ENCODE measurements at places on chromosomes 2 and 18.

- no peak for DNase-seq
Observed at GRCh38 chr2:102273619-102274211, 37.6 kb upstream of the IL1RL1 start.

GRCh38 chr2:187354661-187355060 is 93.4 kb downstream of the CALCRL start:
- no peak for DNase-seq

GRCh38 chr2:8487461-8487932 is 194.4 kb upstream of the ID2 start:
- no peak for DNase-seq

- DNase-seq: no peak
Observed at GRCh38 chr2:10003206-10004125, 39.9 kb upstream of the KLF11 start.

DNA sequence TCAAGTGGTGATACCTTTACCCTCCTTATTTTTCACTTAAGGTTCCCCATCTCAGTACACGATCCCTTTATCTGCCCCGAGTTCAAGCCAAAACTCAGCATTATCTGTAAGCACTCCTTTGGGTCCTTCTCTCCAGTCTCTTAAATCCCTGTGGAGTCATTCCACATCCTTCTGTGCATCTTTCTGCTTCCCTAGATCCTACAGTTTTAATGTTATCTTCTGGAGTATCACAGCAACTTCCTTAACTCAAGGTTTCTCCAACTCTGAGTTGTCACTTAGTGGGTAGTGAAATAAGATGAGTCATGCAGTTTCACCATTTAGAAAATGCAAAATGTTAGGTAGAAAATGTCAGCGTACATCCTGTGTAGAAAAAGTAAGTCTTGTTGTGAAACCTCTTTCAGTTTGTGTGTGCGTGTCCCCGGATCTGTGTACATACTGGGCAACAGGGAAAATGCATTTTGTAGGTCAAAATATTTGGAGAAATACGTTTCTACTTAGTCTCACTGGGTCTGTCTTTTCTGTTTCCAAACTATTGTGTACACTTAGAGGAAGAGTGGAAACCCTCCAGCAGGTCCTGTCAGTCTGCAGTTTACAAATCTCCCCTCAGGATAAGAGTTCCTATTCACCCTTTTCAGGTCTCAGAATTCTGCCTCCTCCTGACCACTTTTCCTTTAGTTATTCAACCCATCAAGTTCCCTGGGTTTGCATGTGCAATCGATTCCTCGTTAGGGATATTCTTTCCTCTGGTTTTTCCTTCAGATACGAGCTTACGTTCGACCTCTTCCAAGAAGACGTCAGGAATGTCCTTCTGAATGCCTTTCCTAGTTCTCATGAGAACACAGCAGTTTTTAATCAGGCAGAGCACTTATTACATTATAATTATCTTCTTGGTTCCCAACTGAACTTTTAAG is 154.8 kb downstream of the TGIF1 start:
- no peak for DNase-seq

- no peak for DNase-seq
Observed at GRCh38 chr2:217366266-217366895, 506.5 kb upstream of the TNP1 start.

DNA sequence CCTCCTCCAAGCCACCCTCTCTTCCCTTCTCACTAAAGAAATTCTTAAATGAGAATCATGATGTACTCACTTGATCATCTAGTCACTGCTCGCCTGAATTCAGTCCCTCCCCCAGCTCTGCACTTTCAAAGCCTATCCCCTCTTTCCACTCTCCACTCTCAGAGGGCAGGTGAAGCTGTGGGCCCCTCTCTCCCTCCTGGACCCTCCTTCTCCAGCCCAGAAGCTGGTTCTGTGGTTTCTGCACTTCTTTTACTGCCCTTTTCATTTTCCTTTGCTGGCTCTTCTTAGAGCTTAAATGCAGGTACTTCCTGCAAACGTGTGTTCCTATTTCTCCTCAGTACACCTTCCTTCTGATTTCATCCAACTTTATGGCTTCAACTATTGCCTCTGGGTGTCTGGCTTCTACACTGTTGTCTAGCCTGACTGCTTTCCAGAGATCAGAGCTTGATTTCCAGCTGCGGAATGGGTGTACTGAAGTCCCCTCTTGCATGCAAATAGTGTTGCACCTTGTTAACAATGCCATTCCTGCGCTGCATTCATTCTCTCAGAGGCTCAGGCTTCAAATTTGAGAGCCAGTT is 15.3 kb upstream of the TXNDC2 start:
- DNase-seq: no peak

DNA sequence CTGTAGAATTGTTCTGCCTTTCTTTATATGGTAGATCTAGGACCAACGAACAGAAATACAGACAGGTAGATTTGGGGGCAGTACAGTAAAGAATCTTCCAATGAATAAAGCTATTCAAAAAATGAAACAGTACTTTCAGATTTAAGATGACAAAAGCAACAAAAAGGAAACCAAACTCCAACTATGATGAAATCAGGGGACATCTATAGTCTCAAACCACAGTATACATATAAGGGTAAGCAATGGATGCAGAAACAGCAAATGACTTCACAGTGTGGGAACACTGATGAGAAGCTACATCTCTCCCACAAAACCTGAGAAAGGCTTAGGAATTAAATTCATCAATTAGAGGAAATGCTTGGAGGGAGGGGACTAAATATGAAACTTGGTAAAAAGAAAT is 202.5 kb downstream of the CTNNA2 start:
- no peak for DNase-seq

DNA sequence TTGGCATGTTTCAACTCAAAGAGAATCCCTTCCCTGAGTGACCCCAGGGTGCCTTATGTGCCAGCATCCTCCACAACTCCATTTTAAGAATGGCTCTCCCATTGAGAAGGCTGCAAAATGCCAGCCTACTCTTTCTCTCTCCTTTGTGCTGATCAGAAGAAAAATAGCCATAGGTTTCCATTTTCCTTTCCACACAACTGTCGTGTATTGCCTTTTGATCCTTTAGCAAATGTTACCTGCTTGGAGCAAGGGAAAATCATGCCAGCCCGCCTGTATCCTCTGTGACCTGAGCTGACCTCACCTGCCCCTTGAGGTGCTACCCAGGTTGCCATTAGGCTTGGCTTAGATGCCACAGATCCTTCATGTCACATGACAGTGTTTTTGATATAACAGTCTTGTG is 38.8 kb downstream of the DPYSL5 start:
- DNase-seq: no peak

GRCh38 chr2:58700591-58700990 is 459.5 kb upstream of the FANCL start:
- no peak for DNase-seq

DNA sequence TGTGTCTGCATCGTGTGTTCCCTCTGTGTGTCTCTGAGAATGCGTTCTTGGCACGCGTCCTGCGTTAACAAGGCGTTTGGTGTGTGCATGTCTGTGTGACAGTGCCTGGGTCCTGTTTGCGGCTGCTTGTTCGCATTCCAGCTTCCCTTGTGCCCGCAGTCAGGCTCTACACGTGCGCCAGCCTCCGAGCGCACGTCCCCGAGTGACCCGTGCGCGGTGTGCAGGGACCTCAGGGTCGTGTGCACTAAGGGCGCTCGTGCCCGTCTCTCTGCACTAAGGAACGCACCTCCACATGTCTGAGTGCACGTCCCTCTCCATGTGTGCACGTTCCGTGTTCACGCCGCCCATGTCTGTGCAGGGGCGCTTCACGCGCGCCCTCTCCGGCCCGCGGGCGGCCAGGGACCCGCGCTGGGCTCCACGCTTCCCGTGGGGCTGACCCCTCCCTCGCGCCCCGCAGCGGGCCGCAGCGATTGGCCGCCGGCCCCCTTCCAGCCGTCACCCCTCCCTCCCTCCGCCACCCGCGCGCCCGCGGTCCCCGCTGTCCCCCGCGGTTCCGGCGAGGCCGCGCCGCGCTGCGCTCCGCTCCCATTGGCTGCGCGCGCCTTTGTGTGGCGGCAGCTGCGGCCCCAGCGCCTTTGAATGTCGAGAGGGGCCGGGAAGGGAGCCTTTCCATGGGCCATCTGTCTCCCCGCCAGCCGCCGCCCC is 229.4 kb downstream of the HAUS1 start:
- no peak for DNase-seq

DNA sequence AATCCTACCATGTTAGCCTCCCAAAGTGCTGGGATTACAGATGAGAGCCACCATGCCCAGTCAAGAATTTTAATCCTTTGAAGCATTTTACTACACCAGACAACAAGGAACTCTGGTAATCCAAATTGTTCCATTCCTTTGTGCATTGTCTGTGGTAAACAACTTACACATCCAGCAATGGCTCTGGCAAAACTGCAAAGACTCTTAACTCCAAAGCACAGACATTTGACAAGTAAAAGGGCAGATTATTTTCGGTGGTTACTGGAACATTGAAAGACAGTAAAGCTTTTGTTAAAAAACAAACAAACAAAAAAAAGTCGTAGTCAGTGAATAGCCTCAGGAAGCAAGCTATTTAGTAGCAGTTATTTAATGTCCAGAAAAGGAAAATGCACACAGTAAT is 33.2 kb upstream of the RMND5A start:
- DNase-seq: no peak

- DNase-seq: no peak
Observed at GRCh38 chr18:70732188-70732587, 443.3 kb downstream of the SOCS6 start.

- no peak for DNase-seq
Observed at GRCh38 chr18:56715121-56715520, 64.0 kb downstream of the WDR7 start.

DNA sequence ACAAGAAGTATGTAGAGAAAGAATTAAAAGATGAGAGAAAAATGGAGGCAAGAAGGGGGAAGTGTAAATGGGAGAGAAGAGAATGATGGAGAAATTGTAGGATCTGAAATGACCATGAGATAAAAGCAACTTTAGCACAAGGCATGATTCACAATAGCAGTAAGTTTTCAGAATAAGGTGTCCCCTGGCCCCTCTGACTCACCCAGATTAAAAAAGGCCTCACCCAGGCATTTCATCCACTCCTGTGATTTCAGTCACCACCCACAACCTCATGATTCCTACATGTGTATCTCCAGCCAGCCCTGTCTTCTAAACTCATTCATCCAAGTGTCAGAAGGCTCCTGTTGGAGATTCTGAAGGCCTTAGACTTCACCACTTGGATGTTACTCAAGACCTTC is 56.6 kb downstream of the SP100 start:
- peak; percentile 4 for DNase-seq

GRCh38 chr18:59661891-59662701 is 35.1 kb downstream of the CCBE1 start:
- DNase-seq: no peak

GRCh38 chr2:238868067-238868524 is 20.2 kb downstream of the TWIST2 start:
- DNase-seq: no peak

- DNase-seq: no peak
Observed at GRCh38 chr2:109645412-109646184, 31.4 kb downstream of the SOWAHC start.

DNA sequence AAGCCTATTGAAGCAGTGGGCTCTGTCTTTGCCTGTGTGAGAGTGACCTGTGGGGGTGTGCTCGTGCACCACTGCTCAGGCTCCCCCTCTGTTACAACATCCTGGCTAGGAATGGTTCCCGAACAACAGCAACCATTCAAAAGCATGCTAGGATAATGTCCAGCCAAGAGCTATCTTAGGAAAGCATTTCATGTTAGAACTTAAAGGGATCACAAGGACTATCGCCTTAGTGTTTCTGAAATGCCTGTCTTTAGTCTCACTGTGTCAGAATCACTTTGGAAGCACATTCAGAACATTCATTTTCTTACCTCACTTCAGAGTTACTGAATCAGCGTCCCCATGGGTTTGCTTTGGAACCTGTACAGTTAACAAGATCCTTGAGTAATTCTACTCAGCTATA is 134.9 kb upstream of the DSEL start:
- no peak for DNase-seq

- no peak for DNase-seq
Observed at GRCh38 chr18:24989760-24990593, 362.0 kb downstream of the ZNF521 start.

DNA sequence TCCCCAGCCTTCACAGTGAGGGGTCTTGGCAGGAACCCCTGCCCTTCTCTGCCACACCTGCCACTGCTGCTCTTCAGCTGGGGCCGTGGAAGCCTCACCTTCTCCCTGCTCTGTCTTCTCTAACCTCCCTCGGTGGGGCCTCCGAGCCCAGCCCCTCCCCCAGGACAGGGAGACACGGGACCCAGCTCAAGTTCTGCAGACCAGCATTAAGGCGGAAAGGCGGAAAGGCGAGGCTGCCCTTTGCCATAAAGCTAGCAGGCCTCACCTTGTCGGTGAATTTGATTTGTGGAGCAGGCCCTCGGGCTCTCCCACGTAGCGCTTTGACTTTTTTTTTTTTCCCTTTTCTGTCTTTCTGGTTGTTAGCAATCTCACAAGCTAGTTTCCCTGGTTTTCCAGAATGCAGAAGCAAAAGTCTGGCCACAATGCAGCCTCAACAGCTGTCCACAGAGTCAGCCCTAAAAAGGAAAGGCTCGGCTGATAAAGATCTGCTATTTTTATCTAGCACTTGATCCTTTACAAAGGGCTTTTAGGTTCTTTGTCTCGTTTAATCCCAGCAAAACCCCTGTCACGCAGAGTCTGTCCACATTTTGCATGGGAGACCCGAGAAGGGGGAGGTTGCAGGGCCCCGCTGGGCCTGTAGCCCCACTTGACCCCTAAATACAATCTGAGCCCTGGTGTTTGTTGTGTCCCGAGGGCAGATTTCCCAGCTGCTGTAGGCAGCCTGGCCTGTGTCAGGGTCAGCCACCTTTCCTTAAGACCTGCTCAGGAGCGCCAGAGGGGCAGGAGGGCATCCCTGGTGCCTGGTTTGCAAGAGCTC is 6.0 kb downstream of the ITM2C start:
- no peak for DNase-seq

DNA sequence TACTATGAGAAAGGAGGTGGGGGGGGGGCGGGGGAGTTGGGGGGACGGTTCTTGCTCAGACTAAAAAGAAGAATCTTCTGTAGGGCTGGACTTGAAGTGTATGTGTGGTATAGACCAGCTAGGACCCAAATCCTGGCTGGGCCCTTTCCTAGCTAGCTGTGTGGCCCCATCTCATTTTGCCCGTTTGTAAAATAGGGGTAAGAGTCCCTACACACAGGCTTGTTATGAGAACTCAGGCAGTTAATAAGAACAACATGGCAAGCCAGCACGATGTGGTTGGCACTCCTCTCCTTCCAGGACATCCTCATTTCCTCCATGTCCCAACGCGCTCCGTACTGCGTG is 1.1 kb downstream of the EVA1A start:
- DNase-seq: no peak

- DNase-seq: no peak
Observed at GRCh38 chr2:7878786-7879482, 802.9 kb upstream of the ID2 start.
